ENCODE measurements at places on chromosomes 5 and 9.

DNA sequence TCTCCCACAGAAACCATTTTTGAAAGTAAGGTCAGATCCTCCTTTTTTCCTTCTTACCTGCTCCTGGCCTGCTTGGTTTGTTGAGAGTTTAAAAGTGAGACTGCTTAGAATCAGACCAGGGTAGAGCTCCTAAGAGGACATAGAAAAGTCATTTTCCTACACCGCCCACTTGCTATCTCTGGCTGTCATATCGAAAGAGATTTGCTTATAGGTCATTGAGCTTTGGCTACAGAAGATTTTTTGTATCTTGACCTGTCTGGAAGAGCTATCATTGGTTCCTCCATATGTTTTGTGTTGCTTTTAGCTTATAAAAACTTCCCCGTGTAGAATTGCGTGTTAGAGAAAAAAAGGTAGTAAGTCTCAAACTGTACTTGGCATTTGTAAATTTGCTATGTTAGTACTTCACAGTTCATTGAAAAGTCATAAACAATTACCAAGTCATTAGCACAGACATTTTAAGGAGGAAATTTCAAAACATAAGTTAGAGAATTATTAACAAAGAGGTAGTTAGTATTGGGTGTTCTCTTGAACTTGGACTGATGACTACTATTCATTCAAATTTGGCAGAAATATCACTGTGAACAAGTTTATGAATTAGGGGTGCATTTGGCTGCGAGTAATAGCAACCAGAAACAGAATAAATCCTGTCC, 96.6 kb downstream of the MAN2A1 start:
- DNase-seq, result no peak

DNA sequence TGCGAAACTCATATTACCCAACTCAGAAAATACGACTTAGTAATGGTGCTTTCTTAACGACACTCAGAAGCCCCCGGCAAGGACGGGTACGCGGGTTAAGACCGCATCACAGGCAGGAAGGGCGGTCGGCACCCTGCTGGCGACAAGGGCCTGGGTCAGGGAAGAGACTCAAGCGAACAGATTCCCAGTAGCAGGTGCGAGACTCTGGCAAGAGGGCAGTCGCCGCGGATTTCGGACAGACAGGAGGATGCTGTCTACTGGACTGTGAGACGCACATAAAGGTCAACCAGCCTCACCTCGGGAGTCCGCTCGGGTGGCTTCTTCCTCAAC, 398 bp downstream of the RAPGEF6 start:
- DNase-seq, result peak; percentile 31

- no peak for DNase-seq
These were observed 8.3 kb downstream of the BAG1 start for GRCh38 chr9:33256236-33256635.

GRCh38 chr5:122111460-122111859, 17.9 kb upstream of the ZNF474 start:
- peak; percentile 6 for DNase-seq

- DNase-seq, result no peak
These were observed 104.7 kb upstream of the ISL1 start for GRCh38 chr5:51278539-51278938.

- DNase-seq, result no peak
These were observed 7.1 kb upstream of the ODF2 start for GRCh38 chr9:128448746-128449145.

DNA sequence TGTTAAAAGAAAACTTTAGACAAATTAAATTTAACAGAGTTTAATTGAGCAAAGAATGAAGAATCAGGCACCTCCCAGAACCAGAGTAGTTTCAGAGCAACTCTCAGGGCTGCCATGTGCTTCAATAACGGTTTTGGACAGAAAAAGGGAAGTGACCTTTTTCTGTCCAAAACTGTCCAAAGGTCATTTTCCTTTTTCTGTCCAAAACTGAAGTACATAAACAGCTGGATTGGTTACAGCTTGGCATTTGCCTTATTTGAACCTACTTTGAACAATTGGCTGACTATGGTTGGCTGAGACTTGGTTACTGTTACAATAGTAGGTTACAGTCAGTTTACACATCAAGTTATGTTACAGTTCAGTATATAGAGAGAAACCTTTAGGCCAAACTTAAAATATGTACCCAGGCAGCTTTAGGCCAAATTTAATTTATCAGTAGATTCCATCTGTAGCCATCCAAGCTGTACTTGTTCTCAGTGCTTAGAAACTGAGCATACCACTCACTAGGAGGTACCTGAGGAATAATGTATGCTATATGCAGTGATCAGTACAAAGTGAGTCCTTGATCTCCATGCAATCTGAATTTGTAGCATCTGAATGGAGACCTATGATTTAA, 44.0 kb downstream of the C9orf85 start:
- DNase-seq, result no peak

GRCh38 chr5:111834926-111835599, 78.1 kb upstream of the NREP start:
- no peak for DNase-seq

DNA sequence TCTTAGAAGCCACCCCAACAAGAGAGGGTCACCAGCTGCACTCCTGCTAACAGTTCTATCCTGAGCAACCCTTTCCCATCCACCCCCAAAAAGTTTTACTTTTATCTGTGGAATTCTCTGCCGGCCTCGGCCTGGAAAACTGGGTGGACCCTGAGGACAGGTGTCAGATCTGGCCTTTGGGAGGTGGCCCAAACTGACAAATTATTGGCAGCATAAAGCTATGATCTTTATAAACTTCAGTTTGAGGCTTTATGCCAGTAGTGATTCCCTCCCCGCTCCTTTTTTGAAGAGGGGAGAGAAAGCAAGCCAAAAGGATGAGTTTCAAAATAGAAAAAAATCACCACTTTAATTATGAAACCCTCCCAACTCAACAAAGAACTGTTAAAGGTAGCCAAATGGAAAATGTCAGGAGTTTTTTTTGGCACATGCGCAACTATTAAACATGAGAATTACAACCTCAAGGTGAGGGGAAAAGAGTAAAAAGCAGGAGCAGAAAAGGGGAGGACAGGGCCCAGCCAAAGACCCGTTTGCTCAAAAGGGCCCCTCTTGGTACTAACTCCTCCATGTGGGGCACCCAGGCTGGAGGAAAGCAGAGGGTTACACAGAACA, 49.4 kb downstream of the FBXW11 start:
- DNase-seq, result no peak

DNA sequence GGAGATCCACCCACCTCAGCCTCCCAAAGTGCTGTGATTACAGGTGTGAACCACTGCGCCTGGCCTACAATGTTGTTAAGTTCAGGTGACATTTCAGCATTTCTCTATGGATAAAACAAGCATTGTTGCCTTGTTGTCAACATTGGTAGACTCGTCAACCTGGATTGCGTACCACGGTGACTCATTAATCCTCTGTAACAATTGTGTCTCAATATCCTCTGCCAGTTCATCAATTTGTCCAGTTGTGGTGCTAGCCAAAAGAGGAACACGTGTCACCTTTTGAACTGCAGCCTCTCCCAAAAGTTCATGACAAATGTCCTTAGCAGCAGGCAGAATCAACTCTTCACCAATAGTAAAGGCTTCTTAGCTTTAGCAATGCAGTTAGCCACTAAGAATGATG, 46.3 kb upstream of the LARP1 start:
- DNase-seq, result no peak

GRCh38 chr5:148735301-148735835, 81.0 kb upstream of the HTR4 start:
- no peak for DNase-seq

Data from NCI-H2081 (cell line).